ENCODE measurements at places on chromosomes 12 and 14. TPM values are rescaled to one million over a fixed set of nuclear protein-coding genes. Genes with fewer than 3 reads are reported as not detected.

GNB3 gene
- 0.46 TPM for total RNA-seq

ACVRL1 gene
- 0.29 TPM for total RNA-seq

KRT83 gene
- not detected for total RNA-seq

KLRB1 gene
- total RNA-seq, result not detected

GLS2 gene
- total RNA-seq, result 3.7 TPM

EID3 gene
- 3.4 TPM for total RNA-seq

CLEC4D gene
- not detected for total RNA-seq

ABCC9 gene
- total RNA-seq, result 0.05 TPM

ZNF385A gene
- total RNA-seq, result 23.5 TPM

PAN2 gene
- total RNA-seq, result 41.7 TPM

HVCN1 gene
- 87.1 TPM for total RNA-seq

MUCL1 gene
- not detected for total RNA-seq

GDF3 gene
- not detected for total RNA-seq

ZBTB42 gene
- 1.2 TPM for total RNA-seq

STAC3 gene
- total RNA-seq, result 5.7 TPM

MSI1 gene
- 0.16 TPM for total RNA-seq

RNF41 gene
- 31.0 TPM for total RNA-seq

CARMIL3 gene
- total RNA-seq, result 0.72 TPM

MYO1H gene
- not detected for total RNA-seq

PMEL gene
- 1.3 TPM for total RNA-seq

USP44 gene
- 0.05 TPM for total RNA-seq

TCP11L2 gene
- 1.9 TPM for total RNA-seq

INHBC gene
- 0.13 TPM for total RNA-seq

IGFBP6 gene
- 0.64 TPM for total RNA-seq

TCL1B gene
- not detected for total RNA-seq

P2RX2 gene
- total RNA-seq, result not detected

NCKAP5L gene
- total RNA-seq, result 14.8 TPM

MYF6 gene
- total RNA-seq, result not detected

ZNF740 gene
- 29.0 TPM for total RNA-seq

RAP1B gene
- total RNA-seq, result 105 TPM

FBLN5 gene
- total RNA-seq, result 0.28 TPM

SLC25A47 gene
- not detected for total RNA-seq

LALBA gene
- total RNA-seq, result not detected

PLCZ1 gene
- total RNA-seq, result not detected

DEGS2 gene
- 2.5 TPM for total RNA-seq

RNF212B gene
- total RNA-seq, result not detected

RPL10L gene
- total RNA-seq, result not detected

DLK1 gene
- 0.87 TPM for total RNA-seq

HOXC10 gene
- not detected for total RNA-seq

JPH4 gene
- total RNA-seq, result 10.3 TPM

ZC2HC1C gene
- total RNA-seq, result 1.7 TPM

VPS37B gene
- total RNA-seq, result 68.6 TPM

KLRK1 gene
- 1.2 TPM for total RNA-seq

BCL11B gene
- 5.3 TPM for total RNA-seq

CRACR2A gene
- 18.0 TPM for total RNA-seq

SIX4 gene
- total RNA-seq, result not detected

HOXC6 gene
- total RNA-seq, result 0.38 TPM

MDM1 gene
- 16.3 TPM for total RNA-seq

GYS2 gene
- total RNA-seq, result not detected

PTPN6 gene
- total RNA-seq, result 457 TPM

KRT85 gene
- total RNA-seq, result not detected

SLC10A1 gene
- total RNA-seq, result not detected

Data from GM12878 (cell line).